ENCODE measurements at places on chromosomes 2 and 18.

- DNase-seq, result no peak
Measured at GRCh38 chr2:170953941-170954340, 24.9 kb downstream of the GORASP2 start.

GRCh38 chr18:10230072-10230471 is 224.4 kb upstream of the APCDD1 start:
- no peak for DNase-seq

DNA sequence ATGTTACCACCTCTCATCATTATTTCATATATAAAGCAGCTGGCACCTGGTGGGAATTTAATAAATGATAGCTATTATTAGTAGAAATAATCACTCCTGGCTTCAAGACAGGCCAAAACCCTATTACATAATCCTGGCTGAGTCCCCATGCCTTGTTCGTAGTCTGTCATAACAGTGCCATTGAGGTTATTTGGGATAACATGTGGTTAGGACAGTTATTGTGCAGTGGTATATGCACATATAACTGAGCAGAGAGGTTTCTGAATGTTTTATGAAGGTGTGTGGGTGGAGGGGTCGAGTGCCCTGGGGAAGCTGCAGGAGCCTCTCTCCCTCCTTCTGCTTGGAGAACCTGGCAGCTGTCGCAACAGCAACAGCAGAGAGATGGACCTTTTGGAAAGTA is 162.4 kb upstream of the NABP1 start:
- no peak for DNase-seq

- no peak for DNase-seq
Measured at GRCh38 chr2:231662811-231663457, 45.4 kb upstream of the PTMA start.

GRCh38 chr2:83051538-83052170 is 1407.4 kb downstream of the SUCLG1 start:
- no peak for DNase-seq

DNA sequence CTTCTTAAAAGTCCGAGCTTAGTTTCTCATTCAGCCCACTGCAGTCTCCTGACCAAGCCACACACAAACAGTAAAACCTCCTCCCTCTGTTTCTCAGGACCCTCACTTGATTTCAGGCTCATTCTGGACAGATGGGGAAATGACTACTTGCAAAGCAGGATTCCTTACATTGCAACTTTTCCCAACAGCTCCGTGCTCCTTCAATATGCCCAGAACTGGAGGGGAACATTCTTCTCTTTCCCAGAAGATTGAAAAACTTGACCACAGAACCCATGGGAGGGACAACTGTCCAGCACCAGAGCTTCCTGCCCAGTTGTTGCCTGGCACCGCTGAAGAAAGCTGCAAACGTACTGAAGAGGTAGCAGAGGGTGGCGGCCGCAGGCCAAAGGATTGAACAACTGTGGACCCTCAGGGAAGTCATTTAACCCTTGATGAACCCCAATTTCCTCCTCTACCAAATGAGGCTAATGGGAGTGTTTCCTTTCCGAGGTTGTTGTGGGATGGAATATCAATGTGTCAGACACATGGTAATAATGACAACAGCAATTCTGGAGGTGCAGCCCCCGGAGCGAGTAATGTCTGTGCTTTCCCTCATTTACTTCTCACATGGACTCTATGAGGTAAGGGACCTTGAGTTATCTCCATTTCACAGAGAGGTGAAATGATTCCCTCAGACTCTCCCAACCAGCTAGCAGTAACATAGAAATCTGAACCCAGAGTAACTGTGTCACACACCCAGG is 25.0 kb downstream of the BCL11A start:
- DNase-seq, result no peak
